ENCODE measurements at places on chromosomes 7 and 10.
A peak's percentile ranks its signal among the peaks of the same experiment; 100 is the strongest.

DNA sequence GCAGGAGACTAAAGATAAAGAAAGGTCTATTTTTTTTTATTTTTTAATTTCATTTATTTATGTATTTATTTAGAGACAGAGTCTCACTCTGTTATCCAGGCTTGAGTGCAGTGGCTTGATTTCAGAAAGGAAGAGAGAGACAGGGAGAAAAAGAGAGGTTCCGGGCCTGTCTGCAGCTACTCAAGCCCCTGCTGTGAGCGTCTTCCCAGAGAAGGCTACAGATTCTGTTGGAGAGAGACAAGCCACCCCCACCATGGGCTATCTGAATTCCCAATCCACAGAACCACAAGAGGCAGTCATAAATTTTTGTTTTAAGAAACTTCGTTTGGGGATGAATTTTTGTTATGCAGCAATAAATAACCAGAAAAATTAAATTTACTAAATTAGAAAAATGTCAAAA is 68.1 kb downstream of the CALN1 start:
- DNase-seq = no peak

DNA sequence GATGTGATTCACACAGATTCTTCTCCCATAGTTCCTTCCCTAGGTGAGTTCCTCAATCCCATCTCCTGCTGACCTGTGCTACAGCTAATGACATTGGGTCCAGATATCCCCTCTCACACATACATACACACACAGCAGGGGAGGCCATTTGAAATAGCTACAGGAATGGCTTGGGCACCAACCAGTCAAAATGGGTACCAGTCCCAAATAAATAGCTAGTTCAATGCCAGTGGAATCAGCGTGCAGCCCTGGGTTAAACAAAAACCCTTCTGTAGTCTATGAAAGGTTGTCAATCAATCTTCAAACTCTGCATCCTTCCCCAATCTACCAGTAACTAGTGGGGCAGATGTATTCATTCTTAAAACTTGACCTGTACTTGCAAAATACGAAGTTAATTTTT is 9.3 kb downstream of the PNLIPRP2 start:
- DNase-seq = no peak

DNA sequence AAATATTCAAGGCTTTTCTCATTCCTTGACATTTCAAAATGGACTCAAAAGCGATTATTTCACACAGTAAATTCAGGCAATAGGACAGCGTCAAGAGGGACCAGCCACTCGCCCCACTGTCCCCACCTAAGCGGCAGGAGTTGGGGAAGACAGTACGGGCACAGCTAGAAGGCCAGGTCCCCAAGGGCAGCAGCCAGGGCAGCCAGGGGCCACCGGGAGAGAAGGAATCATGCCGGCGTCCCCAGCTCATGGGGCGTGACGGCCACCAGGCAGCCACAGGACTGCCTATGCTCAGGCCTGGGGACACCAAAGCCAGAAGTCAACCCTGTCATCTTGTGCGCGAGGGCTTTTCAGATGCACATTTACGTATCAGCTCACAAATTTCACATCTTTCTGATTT is 225.7 kb upstream of the PPP2R2D start:
- DNase-seq = no peak

GRCh38 chr10:43943818-43944360 is 295.2 kb upstream of the ZNF32 start:
- peak; percentile 3 for DNase-seq

DNA sequence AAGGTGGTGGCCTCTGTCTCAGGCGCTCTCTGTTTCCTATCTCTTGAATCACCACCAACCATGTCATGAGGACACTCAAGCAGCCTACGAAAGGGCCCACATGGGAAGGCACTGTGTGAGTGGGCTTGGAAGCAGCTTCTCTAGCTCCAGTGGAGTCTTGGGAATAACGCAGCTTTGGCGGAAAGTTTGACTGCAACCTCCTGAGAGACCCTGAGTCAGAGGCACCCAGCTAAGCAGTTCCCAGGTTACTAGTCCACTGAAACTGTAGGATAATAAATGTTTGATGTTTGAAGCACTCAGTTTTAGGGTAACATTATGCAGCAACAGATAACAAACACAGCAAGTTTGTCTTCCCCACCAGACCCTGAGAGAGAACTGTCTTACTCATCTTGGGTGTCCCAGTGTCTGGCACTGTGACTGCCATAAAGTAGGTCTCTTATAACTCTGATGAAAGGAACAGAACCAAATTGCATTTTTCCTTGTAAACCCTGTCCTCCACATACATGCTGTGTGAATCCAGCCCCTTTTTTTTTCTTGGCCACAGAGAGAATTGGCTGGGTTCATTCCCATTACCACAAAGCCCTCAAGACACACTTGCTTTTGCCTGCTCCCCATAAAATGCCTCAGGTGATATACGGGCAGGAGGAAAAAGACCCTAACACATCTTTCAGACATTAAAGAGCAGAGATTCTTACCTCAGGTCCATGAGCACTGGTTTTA is 185.5 kb downstream of the ZNF365 start:
- no peak for DNase-seq

GRCh38 chr7:55618913-55619312 is 46.6 kb upstream of the VOPP1 start:
- no peak for DNase-seq

DNA sequence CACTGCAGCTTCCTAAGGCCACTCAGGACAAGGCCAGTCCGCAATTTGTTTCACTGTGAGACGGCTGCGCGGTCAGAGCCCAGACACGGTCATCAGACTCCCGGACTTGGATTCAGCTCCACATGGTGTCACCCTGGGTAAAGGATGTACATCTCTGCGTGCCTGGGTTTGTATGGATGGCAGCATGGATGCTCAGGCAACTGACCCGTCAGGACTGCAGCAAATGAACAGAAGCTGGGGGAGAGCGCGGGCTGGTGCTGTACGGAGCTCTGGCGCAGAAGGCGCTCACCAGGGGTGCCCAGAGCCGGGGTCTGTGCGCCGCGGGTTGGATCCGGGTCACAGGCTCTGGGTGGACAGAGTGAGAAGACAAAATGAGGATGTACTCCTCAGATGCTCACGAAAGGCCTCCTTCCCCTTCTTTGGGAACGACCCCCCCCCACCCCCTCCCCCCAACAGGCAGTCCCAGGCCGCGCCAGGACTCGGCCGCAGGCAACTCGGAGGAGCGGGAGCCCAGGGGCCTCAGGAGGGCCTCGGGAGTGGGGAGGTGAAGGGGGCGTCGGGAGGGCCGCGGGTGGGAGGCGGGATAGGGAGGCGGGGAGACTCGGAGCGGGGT is 92.4 kb downstream of the CXCL12 start:
- DNase-seq = no peak

DNA sequence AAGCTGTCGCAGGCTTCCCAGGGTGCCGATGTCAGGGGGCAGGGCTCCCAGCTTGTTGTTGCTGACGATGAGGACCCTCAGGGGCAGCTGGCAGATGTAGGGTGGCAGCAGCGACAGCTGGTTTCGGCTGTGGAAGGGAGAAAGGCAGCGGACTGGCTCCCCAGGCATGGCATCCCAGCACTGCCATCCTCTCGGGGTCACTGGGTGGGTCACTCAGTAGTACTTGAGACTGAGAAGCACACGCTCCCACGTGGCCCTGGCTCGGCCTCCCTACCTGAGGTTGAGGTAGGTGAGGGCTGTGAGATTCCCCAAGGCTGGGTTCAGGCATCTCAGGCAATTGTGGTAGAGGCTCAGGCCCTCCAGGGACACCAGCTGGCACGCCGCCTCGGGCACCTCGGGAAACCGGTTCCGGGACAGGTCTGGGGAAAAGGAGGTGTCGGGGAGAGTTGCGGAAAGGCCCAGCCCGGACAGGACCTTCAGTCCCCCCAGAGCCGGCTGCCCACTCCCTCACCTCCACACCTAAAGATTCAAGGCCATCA is 3.8 kb downstream of the LRCH4 start:
- DNase-seq = no peak

DNA sequence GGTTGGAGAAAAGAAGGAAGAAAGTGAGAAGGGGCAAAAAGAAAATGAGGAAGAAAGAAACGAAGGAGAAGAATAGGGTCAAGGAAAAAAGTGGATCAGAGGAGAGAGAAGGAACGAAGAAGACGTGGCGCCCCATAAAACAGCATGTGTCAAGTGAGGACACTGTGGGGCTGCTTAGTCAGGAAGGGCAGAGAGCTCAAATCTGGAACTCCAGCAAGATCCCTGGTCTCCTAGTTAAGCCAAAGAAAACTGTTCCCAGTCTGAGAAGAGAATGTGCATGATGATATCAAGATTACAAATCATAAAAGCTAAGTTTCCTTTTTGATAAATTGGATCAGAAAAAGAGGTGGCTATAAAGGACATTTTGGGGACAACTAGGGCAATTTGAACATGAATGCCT is 33.0 kb downstream of the CREB3L2 start:
- no peak for DNase-seq

GRCh38 chr10:3792710-3793219 is 7.8 kb upstream of the KLF6 start:
- DNase-seq = no peak

- DNase-seq = peak; percentile 92
Observed at GRCh38 chr10:113431398-113432160, 121.3 kb upstream of the HABP2 start.

- no peak for DNase-seq
Observed at GRCh38 chr10:70540089-70540788, 61.7 kb downstream of the PALD1 start.

- DNase-seq = peak; percentile 85
Observed at GRCh38 chr7:95916573-95917297, 144.4 kb downstream of the DYNC1I1 start.

- no peak for DNase-seq
Observed at GRCh38 chr10:93535293-93535692, 31.2 kb upstream of the FFAR4 start.

- no peak for DNase-seq
Observed at GRCh38 chr7:21077602-21078001, 290.9 kb upstream of the SP8 start.

- DNase-seq = no peak
Observed at GRCh38 chr7:123201901-123202300, 2.1 kb upstream of the SLC13A1 start.

DNA sequence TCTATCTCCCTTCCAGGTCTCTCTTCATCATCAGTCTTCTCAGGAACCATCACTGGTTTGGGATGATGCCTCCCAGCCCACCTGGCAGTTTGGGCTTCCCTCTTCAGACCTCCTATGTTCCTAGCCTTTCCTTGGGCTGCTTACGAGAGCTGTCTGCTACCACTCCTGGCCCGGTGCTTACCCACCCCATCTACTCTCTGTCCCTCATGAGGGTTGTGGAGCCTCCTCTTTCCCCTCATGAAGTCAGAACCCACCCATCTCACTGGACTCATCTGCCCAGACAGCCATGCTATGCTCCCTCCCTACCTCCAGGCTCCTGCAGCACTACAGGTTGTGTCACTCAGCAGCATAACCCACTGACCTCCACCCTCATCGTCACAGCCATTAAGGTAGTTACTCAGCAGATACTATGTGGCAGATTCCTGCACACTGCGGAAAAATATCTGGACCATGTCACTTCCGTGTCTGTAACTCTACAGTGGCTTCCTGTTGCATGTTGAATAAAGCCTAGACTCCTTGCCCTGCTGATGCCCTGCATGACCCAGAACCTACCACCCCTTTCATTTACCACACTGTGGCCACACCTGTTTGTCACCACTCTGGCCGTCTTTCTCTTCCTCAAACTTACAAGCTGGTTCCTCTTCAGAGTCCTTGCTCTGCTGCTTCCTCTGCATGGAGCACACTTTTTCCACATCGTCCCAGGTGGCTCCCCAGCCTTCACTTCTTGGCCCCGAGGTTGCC is 2.0 kb downstream of the DBNL start:
- peak; percentile 52 for DNase-seq

DNA sequence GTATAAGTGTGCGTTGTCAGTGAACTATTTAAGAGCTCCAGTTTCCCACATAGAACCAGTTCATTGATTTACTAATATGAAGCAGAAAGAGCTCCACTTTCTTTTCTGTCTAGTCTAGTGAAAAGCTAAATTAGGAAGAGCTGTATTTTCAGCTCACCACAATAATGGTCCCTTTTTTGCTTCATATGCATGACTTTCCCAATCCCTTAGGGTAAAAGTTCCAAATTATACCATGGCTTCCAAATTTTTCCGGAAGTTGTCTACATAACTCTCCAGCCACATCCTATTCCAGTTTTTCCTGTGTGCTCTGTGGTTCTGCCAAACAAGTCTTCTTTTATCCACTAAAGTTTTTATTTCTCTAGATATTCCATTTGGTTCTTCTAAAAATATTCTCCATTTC is 685.2 kb downstream of the REEP3 start:
- DNase-seq = no peak

DNA sequence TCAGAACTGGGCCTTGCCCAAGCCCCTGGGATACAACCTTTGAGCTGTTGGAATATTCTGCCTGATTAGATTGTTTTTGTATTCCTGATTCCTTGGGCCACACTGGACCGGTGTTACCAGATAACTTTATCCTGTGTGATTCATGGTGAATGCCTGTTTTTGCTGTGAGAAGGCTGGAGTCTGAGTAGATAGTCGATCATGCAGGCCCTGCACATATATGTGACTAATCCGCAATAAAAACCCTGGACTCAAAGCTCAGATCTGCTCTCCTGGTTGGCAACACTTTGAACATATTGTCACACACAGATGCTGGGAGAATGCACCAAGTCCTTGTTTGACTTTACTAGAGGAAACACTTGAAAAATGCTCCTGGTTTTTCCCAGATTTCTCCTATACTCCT is 183.9 kb upstream of the MBL2 start:
- DNase-seq = no peak

DNA sequence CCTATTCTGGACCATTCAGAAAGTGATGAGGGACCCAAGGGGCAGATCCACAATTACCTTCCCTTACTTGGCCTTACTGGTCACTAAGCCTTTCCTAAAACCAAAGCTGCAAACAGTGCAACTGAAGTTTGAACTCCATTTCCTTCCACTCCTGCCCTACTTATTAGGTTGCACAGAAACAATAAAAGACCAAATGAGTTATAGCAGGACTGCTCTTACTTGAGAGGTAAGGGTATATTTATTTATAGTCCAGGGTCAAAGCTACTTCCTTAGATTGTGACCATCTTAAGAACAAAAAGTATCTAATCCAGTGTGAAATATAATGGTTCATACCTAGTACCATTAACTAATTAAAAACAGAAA is 27.0 kb downstream of the CDK6 start:
- no peak for DNase-seq

GRCh38 chr10:101668566-101668965 is 26.4 kb downstream of the FBXW4 start:
- DNase-seq = no peak

DNA sequence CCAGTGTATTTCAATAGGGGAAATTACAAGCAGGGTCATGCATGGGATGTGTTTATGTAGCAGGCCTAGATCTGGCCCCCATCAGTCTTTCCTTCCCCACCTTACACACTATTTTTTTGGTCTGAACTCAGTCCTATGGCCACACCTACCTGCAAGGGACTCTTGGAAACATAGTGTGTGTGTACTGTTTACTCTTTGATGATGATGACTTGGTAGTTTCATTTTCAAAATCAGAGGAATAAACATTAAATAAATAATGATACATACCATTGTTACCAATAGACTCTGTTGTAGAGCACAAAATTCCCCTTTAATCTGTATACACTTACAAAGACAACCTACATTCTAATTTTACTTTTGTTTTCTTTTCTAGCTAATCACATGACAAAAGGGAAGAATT is 191.0 kb downstream of the ZEB1 start:
- DNase-seq = no peak

- DNase-seq = no peak
Observed at GRCh38 chr10:35124540-35124939, 2.1 kb upstream of the CREM start.
